CD4-positive, alpha-beta T cell treated with Interleukin-6 at 100 ng/mL for 8 hours (primary cell): ENCODE measurements at places on chromosomes 12 and 14.

DNA sequence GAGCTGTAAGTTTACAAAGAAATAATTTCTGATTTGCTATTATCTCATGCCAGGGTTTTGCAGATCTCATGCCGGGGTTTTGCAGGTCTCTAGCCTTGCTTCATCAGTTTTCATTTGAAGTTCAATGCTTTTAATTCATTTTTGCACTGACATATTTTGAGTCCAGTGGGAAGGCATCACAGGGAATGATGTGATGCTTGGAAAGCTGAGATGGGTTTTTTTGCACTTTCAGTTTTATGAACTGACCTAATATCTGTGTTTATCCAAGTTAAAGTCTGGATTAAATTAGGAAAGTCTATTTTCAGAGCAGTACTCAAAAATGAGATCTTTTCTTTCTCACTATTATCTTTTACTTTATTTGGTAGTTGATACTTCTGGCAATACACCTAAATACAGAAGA lies 23.6 kb upstream of the REP15 start:
- no peak for DNase-seq

- no peak for DNase-seq
Observed at GRCh38 chr12:105222726-105223351, 13.1 kb downstream of the APPL2 start.

GRCh38 chr12:1605129-1606020 lies 11.0 kb upstream of the FBXL14 start:
- peak; percentile 78 for DNase-seq

DNA sequence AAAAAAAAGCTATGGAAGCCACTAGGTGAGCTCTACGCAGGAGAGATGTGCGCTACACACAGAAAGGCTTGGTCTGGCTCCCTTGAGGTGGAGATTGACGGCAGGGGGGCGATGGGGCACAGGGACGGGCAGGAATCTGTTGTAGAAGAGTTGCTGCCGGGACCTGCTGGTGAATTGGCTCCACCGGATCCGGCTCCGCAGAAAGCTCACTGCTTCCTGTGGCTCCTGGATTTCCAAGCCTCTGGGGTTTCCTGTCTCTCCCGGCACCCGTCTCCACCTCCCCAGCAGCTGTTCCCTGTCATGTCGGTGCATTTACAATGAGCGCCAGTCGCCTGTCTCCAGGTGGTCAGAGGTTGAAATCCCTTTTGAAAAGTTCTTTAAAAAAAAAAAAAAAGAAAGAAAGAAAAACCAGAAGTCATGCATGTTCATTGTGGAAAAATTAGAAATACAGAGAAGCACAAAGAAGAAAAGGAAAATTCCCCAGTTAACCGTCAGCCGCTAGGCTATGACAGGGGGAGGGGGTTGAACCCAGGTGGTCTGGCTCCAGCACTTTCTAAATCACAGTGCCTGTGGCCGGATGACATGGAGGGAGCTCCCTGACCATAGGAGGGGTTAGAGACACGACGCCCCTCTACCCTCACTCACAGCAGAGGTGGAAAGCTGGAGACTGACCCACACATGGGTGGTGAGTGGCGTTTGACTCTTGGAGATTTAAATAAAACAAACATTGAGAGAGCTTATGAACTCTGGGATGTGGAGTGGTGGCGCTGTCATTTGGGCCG lies 20.8 kb downstream of the FAM222A start:
- no peak for DNase-seq

- DNase-seq, result no peak
Observed at GRCh38 chr14:73502017-73502619, 11.4 kb downstream of the RIOX1 start.

GRCh38 chr12:26732005-26732908 lies 100.7 kb downstream of the ITPR2 start:
- DNase-seq, result no peak

DNA sequence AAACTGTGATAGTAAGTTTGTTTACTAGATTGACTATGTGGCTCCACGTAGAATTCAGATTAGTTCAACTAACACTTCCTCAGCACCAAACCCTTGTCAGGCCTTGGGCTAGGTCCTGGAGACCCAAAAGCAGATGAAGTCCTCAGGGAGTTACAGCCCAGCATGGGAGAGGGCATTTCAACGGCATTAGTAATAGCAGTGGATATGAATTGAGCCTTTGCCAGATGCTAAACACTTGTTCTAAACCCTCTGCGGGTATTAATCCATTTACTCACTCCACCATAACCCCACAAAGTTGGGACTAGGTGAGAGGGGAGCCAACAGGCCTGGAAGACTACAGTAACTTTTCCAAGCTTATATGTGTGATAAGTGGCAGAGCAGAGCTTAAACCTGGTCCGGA lies 714.6 kb downstream of the DIO2 start:
- DNase-seq, result no peak

DNA sequence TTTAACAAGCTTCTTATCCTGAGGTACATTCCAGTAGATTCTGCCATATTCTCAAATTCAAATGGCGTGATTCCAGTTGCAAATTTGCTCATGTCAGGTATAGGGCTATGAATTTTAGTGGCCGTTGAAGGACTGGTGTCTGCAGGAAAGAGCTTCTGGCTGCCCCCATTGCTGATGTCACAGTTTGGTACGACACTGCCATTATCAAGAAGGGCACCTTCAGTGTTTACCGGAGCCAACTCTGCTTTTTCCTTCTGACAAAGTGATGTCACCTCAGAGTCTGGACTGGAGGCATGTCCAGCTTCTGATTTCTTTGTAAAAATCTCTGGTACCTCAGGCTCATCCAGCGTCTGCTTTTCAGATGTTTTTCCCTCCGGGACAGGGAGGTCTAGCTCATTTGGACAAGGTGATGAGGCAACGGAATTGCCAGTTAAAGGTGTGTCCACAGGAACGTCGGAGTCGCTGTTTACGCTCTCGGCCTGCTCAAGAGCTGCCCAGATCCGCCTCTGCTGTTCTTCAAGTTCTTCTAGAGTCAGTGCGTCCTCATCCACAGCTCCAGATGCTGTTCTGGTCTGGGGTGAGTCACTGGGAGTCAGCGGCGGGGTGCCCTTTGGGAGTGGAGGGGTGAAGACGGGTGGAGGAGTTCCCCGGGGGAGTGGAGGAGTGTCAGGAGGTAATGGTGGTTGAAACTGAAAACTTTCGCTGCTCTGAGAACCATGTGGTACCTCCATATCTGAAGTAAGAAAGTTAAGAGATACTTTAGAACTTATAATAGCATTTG lies 27.0 kb downstream of the ZCCHC8 start:
- no peak for DNase-seq

GRCh38 chr14:94622653-94623421 lies 10.6 kb downstream of the SERPINA3 start:
- DNase-seq, result no peak
